ENCODE measurements at places on chromosomes 1 and 21.

DNA sequence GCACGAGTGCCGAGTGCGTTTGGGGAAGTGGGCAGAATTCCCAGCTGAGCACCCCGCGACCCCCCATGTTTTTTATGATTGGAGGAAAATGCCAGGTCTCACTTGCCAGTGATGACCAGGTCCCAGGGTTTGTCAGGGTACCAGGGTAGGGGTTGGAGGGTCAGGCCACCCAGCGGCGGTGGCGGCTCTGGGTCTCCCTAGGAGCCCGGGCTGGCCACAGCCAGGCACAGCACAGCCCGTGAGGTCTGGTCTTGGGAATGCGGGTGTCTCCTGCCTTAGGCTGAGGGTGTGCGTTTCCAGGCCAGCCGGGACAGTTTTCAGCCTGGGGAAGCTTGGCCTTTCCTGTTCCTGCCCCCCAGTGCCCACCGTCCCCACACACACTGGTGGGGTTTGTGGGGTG is 22.7 kb downstream of the PRKCZ start:
- no peaks in the 10 kb centered on the region for H3K27me3 ChIP-seq
- no peak overlapping the region for H3K27ac ChIP-seq
- no peak overlapping the region for H3K4me3 ChIP-seq
- H3K36me3 ChIP-seq = no peaks in the 10 kb centered on the region
- no peaks in the 10 kb centered on the region for H3K4me1 ChIP-seq

DNA sequence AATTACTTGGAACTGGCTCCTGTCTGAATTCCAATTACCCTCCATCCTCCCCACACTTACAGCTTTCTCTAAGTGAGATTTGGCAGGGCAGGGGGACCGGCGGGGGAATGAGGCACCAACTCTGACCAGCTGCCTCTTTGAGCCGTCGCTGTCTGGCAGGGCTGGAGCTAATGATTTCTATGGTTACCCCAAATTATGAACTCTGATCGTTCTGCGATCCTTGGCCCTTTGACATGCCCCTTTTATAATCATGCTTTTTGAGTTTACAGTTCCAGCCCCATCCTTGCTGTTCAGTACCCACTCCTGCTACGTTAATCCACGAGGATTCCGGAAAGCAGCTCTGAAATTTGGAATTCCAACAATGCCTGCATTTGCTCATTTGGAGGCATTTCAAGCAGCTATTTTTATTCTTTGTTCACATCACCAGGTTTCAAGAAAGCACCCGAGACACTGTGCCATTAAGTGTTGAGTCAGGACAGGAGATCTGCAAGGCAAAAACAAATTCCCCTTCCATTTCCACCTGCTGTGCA is 54.6 kb upstream of the LBR start:
- no peak overlapping the region for H3K27ac ChIP-seq
- H3K27me3 ChIP-seq = no peaks in the 10 kb centered on the region
- no peaks in the 10 kb centered on the region for H3K4me1 ChIP-seq
- no peak overlapping the region for H3K4me3 ChIP-seq
- DNase-seq = no peak

- no peak for DNase-seq
- H3K36me3 ChIP-seq = no peaks in the 10 kb centered on the region
- H3K4me1 ChIP-seq = no peaks in the 10 kb centered on the region
Measured at GRCh38 chr1:230441183-230442029, 15.3 kb upstream of the PGBD5 start.

- no peaks in the 10 kb centered on the region for H3K4me1 ChIP-seq
- H3K27ac ChIP-seq = no peak overlapping the region
- H3K27me3 ChIP-seq = no peaks in the 10 kb centered on the region
- H3K4me3 ChIP-seq = no peak overlapping the region
- no peaks in the 10 kb centered on the region for H3K36me3 ChIP-seq
Measured at GRCh38 chr1:163115887-163116286, 46.7 kb downstream of the RGS4 start.

GRCh38 chr1:173852105-173852504 is 15.7 kb downstream of the GAS5 start:
- H3K27me3 ChIP-seq = no peaks in the 10 kb centered on the region
- DNase-seq = no peak
- H3K36me3 ChIP-seq = peaks cover 65% of the 10 kb centered on the region
- no peak overlapping the region for H3K27ac ChIP-seq

GRCh38 chr1:108113496-108113895 is 86.6 kb downstream of the SLC25A24 start:
- no peak overlapping the region for H3K27ac ChIP-seq
- no peaks in the 10 kb centered on the region for H3K27me3 ChIP-seq
- H3K4me3 ChIP-seq = no peak overlapping the region

GRCh38 chr1:17585266-17585987 is 45.9 kb downstream of the ARHGEF10L start:
- no peak overlapping the region for H3K4me3 ChIP-seq
- no peaks in the 10 kb centered on the region for H3K27me3 ChIP-seq
- DNase-seq = no peak
- H3K36me3 ChIP-seq = peaks cover 3% of the 10 kb centered on the region
- peak overlapping the region; percentile 83 for H3K27ac ChIP-seq

GRCh38 chr1:176857632-176858031 is 306.9 kb downstream of the ASTN1 start:
- H3K4me1 ChIP-seq = no peaks in the 10 kb centered on the region
- no peak overlapping the region for H3K27ac ChIP-seq
- no peak overlapping the region for H3K4me3 ChIP-seq
- H3K36me3 ChIP-seq = no peaks in the 10 kb centered on the region

DNA sequence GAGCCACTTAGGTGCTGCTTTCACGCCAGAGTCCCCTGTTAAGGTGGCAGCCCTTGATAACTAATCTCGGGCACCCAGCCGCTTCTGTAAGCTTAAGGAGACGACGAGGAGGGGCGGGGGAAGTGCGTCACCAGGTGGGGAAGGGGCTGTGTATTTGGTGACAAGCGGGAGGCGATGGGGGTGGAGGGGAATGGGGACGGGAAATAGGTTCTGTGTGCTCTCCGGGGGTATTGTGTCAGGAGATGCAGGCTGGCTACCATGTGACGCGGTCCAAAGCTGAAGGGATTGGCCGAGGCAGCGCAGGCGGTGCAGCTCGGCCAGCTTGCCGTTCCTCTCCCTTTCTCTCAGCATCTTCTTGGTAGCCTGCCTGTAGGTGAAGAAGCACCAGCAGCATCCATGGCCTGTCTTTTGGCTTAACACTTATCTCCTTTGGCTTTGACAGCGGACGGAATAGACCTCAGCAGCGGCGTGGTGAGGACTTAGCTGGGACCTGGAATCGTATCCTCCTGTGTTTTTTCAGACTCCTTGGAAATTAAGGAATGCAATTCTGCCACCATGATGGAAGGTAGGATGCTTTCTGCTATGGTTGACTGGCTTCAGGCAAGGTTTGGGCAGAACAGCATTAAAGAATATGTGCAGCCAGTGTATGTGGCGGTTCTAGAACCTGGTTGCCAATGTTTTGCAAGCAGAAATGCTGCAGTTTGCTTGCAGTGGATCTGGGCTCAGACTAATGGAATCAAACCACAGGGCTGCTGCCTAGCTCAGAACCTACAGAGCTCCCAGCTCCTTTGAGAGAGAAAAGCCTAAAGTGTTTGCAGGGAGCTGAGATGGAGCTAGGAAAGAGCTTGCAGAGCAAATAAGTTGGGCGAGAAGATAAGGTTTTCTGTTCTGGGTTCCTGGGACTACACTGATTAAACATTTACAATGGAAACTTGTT is at the start of gene SGIP1:
Gene SGIP1, plus strand, starts transcription at position 350 of the 937 bp plus-strand sequence. Its CDS starts 206 bp downstream, at position 556.
- H3K4me1 ChIP-seq = peaks cover 7% of the 10 kb centered on the region
- peak within 1 kb of the TSS; percentile 73 for H3K27ac ChIP-seq
- no peaks in the 10 kb centered on the region for H3K27me3 ChIP-seq
- DNase-seq = peak; percentile 82
- peak within 1 kb of the TSS; percentile 49 for H3K4me3 ChIP-seq
